LNCaP clone FGC (cell line): ENCODE measurements at places on chromosomes 13 and 19.

DNA sequence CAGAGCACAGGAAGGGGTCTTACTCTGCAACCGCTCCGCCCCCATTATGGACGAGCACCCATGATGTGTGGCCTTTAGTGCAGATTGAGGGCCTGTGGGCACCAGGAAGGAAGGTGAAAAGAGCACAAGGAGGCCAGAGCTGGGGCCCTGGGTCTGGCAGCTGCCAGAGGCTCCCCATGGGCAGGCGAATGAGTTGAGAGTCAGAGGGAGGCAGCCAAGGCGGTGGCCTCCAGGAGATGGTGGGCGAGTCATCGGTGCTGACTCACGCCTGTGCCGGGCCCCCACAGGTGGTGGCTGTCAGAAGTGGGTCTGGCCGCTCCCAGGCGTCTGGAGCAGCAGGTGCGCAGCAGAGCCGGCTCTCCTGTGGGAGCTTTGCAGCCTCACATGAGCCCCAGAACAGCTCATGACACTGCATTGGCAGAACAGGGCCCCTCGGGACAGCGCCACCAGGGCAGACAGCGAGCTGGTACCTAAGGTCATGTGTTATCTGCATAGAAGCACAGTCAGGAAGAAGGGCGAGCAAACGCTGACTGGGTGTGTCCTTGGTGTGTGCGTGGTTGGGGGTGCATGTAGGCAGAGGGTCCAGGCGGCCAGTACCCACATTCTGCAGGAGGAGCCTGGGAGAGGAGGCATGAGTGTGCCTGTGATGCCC lies 68.8 kb downstream of the CHST8 start:
- no peak for DNase-seq

GRCh38 chr13:29568731-29569130 lies 26.8 kb downstream of the SLC7A1 start:
- no peak for DNase-seq

GRCh38 chr19:3149526-3150505 lies 14.0 kb downstream of the GNA15 start:
- no peak for DNase-seq

- no peak for DNase-seq
Measured at GRCh38 chr19:58279042-58279924, 528 bp downstream of the ZNF8 start.
